Endothelial cell (in vitro differentiated cells): ENCODE measurements at places on chromosomes 2 and 18. TPM values are rescaled to one million over a fixed set of nuclear protein-coding genes. Genes with fewer than 3 reads are reported as not detected.
A peak's percentile ranks its signal among the peaks of the same experiment; 100 is the strongest.

The KIAA2012 gene
- total RNA-seq: 0.08 TPM

The GPAT2 gene
- 0.15 TPM for total RNA-seq

The QPCT gene
- 50.6 TPM for total RNA-seq

The CLEC4F gene
- 0.23 TPM for total RNA-seq

The UCN gene
- 1.5 TPM for total RNA-seq

The CCDC141 gene
- 0.67 TPM for total RNA-seq

The LRP2 gene
- total RNA-seq: 0.23 TPM

The SH2D6 gene
- total RNA-seq: 0.33 TPM

The PDE1A gene
- total RNA-seq: 21.6 TPM

The SCRN3 gene
- 21.1 TPM for total RNA-seq

The COL3A1 gene
- 0.31 TPM for total RNA-seq

The EPB41L3 gene
- 16.8 TPM for total RNA-seq

The TXNDC2 gene
- total RNA-seq: not detected

The CHRND gene
- total RNA-seq: not detected

The COBLL1 gene
- total RNA-seq: 46.6 TPM

The CD8B gene
- total RNA-seq: not detected

The EEF1B2 gene
- 668 TPM for total RNA-seq

The CAVIN2 gene
- total RNA-seq: 4.4 TPM

GRCh38 chr2:5385596-5385995 is 306.6 kb upstream of the SOX11 start:
- no peak for DNase-seq

- no peak for DNase-seq
Observed at GRCh38 chr2:120177001-120177621, 46.1 kb downstream of the TMEM185B start.

DNA sequence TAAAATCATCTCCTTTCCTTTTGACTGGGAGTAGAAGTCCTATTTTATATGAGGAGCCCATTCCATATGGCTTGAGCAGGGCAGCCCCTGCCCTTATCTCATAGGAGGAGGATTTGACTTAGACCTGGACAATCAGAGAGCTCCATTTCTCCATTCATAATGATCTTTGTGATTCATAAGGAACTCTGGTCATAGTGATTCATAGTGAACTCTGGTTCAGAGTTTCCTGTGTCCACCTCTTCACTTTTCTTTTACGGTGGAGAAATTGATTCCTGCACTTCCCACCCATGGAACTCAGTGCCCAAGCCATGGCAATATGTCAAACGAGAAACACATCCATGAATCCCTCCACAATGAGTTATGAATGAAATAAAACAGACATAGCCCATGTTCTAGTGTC is 12.8 kb upstream of the MYO3B start:
- DNase-seq: no peak

GRCh38 chr2:181978351-181979150 is 7.1 kb upstream of the PPP1R1C start:
- DNase-seq: no peak

GRCh38 chr2:120656273-120656950 is 79.3 kb upstream of the GLI2 start:
- no peak for DNase-seq

DNA sequence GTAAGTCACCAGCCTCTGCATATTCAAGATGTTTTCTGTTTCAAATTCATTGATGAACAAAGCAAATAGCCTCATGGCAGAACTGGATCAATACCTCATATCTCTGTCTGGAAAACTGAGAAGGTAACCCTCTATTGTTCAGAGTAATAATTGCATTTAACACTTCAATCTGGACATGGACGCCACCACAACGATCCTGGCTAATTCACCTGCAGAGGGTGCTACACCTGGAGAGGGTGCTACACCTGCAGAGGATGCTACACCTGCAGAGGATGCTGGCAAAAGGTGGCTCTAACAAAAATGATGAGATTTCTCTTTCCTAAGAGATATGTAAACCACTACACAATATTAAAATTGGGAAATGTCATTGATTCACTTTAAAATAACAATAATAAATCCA is 183.1 kb upstream of the HNRNPA3 start:
- no peak for DNase-seq

- DNase-seq: no peak
Observed at GRCh38 chr2:199882667-199883066, 28.4 kb upstream of the C2orf69 start.

- no peak for DNase-seq
Observed at GRCh38 chr2:9967053-9967775, 15.7 kb downstream of the GRHL1 start.

- DNase-seq: no peak
Observed at GRCh38 chr18:79772108-79772864, 25.5 kb upstream of the KCNG2 start.

- no peak for DNase-seq
Observed at GRCh38 chr2:74387346-74387745, 7.2 kb upstream of the DCTN1 start.

GRCh38 chr2:102792568-102793208 is 30.9 kb downstream of the TMEM182 start:
- no peak for DNase-seq

DNA sequence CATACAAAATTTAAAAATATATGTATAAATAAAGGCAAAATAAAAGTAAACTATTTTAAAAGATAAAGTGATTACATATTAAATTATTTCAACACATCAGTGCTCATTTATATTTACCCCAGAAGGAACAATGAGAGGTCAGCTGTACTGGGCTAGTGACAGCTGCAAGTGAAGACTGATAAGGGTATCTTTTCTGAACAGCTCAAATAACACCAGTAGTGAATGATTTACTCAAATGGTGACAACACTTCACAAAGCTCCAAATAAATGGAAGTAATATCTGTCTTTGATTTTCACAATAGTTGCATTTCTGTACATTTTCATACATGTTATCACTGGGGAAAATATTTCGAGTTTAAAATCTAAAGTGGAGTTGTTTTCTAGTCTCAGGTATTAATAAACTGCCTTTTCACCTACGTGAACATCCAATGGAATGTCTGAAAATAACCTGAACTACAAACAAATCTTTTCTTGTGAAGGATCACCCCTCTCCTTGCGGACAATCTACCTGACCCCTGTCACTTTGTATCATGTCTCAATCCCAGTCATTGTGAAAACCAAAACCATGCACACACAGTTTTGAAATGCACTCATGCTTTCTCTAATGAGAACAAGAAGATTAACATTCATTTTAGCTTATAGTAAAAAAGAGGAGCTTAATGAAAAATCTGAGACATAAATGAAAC is 1928.8 kb upstream of the CELF4 start:
- no peak for DNase-seq

DNA sequence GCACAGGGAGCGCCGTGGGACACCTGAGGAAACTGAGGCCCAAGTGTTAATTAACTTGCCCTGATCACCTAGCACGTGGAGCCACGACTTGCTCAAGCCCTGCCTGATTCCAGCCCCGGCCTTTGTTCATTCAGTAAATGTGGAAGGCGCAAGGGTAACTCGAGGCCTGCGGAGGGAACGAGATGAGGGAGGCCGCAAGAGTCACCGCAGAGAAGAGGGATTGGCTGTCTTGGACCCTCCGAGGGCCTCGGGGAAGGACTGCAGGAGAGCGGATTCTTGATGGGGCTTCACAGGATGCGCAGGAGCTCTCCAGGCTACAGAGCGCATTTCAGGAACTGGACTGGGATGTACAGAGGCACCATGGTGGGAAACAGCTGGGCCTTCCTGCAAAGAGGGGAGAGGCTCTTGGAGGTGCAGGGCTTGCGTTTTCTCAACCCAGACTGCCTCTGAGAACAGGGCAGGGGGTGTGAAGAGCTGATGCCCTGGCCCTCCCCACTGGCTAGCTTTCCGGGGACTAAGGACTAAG is 511 bp upstream of the ANKMY1 start:
- DNase-seq: peak; percentile 6

- DNase-seq: no peak
Observed at GRCh38 chr2:25304826-25305596, 36.7 kb downstream of the DNMT3A start.

- DNase-seq: no peak
Observed at GRCh38 chr2:217994776-217995274, 8.0 kb downstream of the TNS1 start.

DNA sequence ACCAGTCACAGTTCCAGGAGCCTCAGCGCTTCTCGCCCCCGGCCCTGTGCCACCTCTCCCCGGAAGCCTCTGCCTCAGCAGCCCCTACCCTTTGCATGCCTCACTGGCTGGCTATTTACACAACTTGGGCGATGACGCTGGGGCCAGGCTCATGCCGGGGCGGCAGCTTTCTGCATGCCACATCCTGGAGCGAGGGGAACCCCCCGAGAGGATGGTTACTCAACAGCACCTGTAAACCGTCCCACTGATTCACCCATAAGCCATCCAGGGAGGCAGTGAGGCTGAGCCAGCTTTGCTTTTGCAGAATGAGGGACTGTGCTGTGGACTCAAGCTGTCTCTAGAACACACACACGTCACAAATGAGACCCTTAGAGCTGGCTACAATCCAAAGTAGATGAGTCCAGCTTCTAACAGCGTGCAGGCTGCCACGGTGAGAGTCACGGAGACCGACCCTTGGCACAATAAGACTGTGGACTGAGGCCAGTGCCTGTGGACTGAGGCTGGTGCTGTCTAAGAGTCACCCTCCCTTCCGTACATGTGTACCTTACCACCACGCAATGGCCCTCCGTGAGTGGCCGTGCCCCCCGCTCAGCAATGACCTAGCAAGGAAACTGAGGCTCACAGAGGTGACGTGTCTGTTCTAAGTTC is 45.6 kb upstream of the ODC1 start:
- no peak for DNase-seq

- peak; percentile 7 for DNase-seq
Observed at GRCh38 chr2:231123362-231123898, 1.4 kb downstream of the HTR2B start.

DNA sequence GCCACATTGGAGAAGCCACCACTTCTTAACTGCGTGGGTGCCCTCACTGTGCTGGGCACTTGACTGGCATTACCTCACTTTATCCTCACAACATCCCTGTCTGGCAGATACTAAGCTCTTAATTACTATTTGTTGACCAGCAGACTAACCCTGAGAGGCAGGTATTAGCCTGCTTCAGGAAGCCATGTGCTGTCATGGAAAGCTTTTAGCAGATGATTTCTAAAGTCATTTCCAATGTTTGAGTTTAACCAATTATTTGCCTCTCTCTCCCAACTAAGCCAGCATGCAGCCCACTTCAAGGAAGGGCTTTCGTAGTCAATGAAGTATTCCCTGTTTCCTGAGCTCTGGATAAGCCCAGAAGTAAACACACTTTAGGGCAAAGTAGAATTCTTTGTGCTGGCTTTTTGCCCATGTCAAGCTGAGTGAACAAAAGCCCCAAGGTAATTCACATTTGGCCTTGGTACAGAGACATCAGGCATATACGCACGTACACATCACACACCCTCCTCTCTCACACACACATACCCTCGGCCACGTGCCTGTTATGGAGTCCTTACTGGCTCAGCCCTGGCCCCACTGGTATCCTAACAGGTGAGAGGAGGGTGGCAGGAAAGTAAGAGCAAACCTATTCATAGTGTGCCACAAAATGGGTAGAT is 108.6 kb downstream of the C1D start:
- no peak for DNase-seq

DNA sequence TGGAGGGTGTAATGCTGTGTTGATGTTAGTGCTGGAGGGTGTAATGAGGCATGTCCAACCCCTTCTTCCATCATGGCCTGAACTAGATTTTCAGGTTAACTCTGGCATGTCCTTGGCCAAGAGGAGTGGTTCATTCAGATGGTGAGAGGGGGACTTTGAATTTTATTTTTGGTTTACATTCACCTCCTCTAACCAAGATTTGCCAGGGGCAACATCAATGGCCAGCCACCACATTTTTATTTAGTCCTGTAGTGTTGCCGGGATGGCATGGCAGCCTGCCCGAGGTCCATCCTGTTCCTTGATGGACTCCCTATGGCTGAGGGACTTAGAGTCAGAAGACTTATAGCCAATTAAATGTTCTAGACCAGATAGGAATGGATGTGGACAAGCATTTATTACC is 484.6 kb upstream of the HS6ST1 start:
- DNase-seq: no peak

GRCh38 chr2:3465844-3466481 is 53.4 kb downstream of the ADI1 start:
- DNase-seq: no peak

- DNase-seq: no peak
Observed at GRCh38 chr2:207258263-207258991, 92.7 kb upstream of the KLF7 start.

- DNase-seq: no peak
Observed at GRCh38 chr18:40851014-40851429, 1104.0 kb upstream of the PIK3C3 start.

GRCh38 chr18:71398531-71398930 is 1109.7 kb downstream of the SOCS6 start:
- DNase-seq: no peak

GRCh38 chr2:164514491-164514890 is 106.8 kb downstream of the GRB14 start:
- DNase-seq: no peak
